Activated naive CD4-positive, alpha-beta T cell treated with anti-CD3 and anti-CD28 coated beads for 36 hours (primary cell): ENCODE measurements at places on chromosomes 12 and 14. TPM values are rescaled to one million over a fixed set of nuclear protein-coding genes. Genes with fewer than 3 reads are reported as not detected.

KITLG gene
- total RNA-seq, result 0.07 TPM

CDC42BPB gene
- total RNA-seq, result 3.2 TPM

KIF26A gene
- total RNA-seq, result 0.07 TPM

DAO gene
- not detected for total RNA-seq

PTGER2 gene
- total RNA-seq, result 0.67 TPM

ACRBP gene
- total RNA-seq, result 2.3 TPM
